Psoas muscle (tissue), 8 donors: ENCODE measurements at places on chromosomes 6 and 20. TPM values are rescaled to one million over a fixed set of nuclear protein-coding genes. Genes with fewer than 3 reads are reported as not detected.
A peak's percentile ranks its signal among the peaks of the same experiment; 100 is the strongest.

DNA sequence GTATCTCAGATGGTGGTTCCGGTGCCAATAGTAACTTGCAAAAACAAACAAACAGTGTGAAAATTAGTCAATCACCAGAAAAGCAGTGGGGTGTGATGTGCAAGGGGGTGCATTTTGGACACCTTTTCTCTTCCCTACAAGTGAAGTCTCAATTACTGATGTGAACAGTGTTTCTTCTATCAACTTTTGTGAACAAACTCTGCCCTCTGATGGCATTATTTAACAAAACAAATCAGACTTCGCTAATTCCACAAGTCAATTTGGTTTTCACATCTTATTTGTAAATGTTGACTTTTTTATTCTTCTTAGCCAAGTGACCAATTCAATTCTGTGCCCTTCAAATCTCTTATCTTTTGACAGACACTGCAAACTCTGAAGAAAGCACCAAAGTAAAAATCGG lies 212.2 kb downstream of the UST start:
- no peak overlapping the region for H3K4me3 ChIP-seq
- no peak overlapping the region for H3K27ac ChIP-seq
- no peaks in the 10 kb centered on the region for H3K27me3 ChIP-seq
- no peaks in the 10 kb centered on the region for H3K4me1 ChIP-seq
- no peak for DNase-seq

GRCh38 chr6:120945905-120946594 lies 388.2 kb downstream of the TBC1D32 start:
- DNase-seq, result no peak
- no peaks in the 10 kb centered on the region for H3K4me1 ChIP-seq
- no peak overlapping the region for H3K27ac ChIP-seq
- no peaks in the 10 kb centered on the region for H3K36me3 ChIP-seq

DNA sequence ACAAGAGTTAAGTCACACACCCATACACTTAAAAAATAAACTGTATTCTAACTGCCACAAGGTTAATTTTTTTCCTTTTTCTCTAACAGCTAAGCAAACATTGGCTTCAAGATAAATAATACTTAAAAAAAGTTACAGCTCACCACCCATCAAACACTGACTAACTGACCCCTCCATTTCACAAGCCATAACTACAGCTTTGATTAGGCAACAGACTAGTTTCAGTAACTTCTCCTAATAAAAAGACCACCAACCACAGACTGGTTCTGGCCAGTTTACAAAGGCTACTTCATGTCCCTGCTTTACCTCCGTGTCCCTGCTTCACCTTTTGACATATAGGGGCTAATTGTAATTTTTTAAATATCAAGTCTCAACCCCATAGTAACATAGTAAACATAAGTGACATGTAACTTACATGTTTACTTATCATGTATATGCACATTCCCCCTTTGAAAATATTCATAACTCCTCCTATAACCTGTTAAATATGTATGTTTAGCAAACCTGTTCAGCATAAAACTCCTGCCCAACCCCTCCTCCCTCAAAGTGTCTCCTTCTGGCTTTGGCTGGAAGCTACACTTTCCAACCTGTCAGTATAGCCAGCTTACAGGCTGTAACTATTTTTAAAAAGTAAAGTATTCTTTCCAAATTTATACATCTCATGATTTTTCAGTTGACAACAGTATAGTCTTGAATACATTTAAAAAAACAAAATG lies 15.1 kb upstream of the POM121L2 start:
- DNase-seq, result no peak
- no peaks in the 10 kb centered on the region for H3K36me3 ChIP-seq
- no peak overlapping the region for H3K4me3 ChIP-seq
- no peaks in the 10 kb centered on the region for H3K27me3 ChIP-seq
- H3K27ac ChIP-seq, result no peak overlapping the region
- no peaks in the 10 kb centered on the region for H3K4me1 ChIP-seq

DNA sequence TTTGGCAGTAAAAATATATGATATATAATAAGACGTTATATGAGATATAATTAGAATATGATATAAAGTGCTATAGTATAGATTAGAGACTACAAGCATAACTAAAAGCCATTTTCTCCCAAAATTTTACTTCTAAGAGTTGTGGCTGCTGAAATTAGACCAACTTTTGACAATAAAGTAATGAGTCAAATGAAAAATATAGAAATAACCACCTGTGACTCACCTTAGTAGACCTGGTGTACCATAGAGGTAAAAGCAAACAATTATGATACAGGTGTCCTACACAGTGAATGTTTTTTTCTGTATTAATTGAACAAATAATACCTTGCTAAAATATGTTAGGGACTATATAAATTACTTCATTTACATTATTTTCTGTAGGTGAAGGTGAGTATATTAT lies 482.9 kb upstream of the MAN1A1 start:
- H3K27ac ChIP-seq, result no peak overlapping the region
- no peaks in the 10 kb centered on the region for H3K27me3 ChIP-seq
- DNase-seq, result no peak
- H3K4me3 ChIP-seq, result no peak overlapping the region

DNA sequence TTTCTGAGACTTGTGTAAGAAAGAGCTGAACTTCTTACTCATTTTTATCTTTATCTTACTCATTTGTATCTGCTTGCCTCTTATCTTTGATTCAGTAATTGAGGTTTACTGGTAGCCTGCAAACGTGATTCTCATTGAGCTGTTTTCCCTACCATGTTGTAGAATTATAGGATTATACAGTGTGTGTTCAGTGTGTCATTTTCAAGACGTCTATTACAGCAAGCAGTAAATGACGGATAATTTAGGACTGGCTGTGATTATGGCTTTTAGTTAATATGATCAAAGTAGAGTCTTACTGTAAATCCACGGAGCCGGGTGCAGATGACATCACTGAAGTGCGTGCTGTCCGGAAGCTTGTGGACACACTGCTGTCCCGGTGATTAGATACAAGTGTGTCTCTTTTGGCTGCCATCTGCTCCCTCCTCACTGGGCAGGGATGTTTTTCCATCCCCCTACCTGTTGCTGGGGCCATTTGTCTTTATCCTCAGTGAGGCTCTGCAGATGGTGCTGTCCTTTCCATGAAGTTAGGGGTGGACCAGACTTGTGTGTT lies 6.0 kb downstream of the NELFCD start:
- peaks cover 64% of the 10 kb centered on the region for H3K36me3 ChIP-seq
- no peaks in the 10 kb centered on the region for H3K27me3 ChIP-seq
- DNase-seq, result no peak

DNA sequence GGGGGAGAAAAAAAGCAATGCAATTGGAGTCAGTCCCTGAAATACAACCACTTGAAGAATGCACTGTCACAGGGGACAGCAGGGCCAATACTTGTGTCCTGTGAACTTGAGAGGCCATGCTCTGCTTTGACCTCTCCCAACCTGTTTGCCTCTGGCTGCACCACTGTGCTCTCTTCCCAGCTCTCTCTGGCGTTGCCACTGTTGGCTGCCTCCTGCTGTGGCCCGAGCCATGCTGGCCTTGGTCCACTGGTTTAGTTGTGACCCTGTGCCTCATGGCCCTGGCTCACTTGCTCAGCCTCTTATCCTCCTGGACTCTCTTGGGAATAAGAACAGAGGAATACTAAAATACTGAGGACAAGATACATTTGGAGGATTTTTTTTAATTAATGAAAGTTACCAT lies 14.5 kb upstream of the FBXO30 start:
- peak overlapping the region; percentile 34 for H3K27ac ChIP-seq
- no peak overlapping the region for H3K4me3 ChIP-seq
- H3K27me3 ChIP-seq, result no peaks in the 10 kb centered on the region
- H3K4me1 ChIP-seq, result peaks cover 26% of the 10 kb centered on the region
- H3K36me3 ChIP-seq, result no peaks in the 10 kb centered on the region

GRCh38 chr20:60011512-60012507 lies 53.6 kb downstream of the CDH26 start:
- DNase-seq, result no peak
- no peaks in the 10 kb centered on the region for H3K27me3 ChIP-seq
- H3K4me3 ChIP-seq, result no peak overlapping the region
- no peaks in the 10 kb centered on the region for H3K36me3 ChIP-seq

GRCh38 chr20:21322083-21322710 lies 19.1 kb downstream of the XRN2 start:
- no peak overlapping the region for H3K27ac ChIP-seq
- H3K36me3 ChIP-seq, result no peaks in the 10 kb centered on the region
- H3K27me3 ChIP-seq, result no peaks in the 10 kb centered on the region
- H3K4me1 ChIP-seq, result peaks cover 56% of the 10 kb centered on the region
- no peak overlapping the region for H3K4me3 ChIP-seq

DNA sequence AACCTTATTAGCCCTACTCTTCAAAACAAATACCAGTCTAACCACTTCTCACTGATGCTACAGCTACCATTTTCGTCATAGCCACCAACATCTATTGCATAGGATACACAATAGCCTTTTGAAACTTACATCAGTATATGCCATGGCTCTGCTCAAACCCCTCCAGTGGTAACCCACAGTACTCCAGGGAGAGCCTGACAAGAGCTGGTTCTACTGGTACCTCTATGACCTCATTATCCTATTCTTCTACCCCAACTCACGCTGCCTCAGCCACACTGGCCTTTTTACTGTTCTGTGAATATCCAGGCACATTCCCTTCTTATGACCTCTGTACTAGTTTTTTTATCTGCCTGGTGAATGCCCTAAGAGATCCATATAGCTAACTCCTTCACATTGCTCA lies 157.6 kb downstream of the ARHGAP18 start:
- no peak overlapping the region for H3K4me3 ChIP-seq
- no peak overlapping the region for H3K27ac ChIP-seq
- no peaks in the 10 kb centered on the region for H3K4me1 ChIP-seq
- peaks cover 18% of the 10 kb centered on the region for H3K36me3 ChIP-seq

- peaks cover 39% of the 10 kb centered on the region for H3K27me3 ChIP-seq
- H3K4me1 ChIP-seq, result peaks cover 10% of the 10 kb centered on the region
- H3K27ac ChIP-seq, result no peak overlapping the region
- DNase-seq, result peak; percentile 66
- H3K4me3 ChIP-seq, result peak overlapping the region; percentile 70
Observed at GRCh38 chr6:44297063-44298038, 15.8 kb downstream of the AARS2 start.

DNA sequence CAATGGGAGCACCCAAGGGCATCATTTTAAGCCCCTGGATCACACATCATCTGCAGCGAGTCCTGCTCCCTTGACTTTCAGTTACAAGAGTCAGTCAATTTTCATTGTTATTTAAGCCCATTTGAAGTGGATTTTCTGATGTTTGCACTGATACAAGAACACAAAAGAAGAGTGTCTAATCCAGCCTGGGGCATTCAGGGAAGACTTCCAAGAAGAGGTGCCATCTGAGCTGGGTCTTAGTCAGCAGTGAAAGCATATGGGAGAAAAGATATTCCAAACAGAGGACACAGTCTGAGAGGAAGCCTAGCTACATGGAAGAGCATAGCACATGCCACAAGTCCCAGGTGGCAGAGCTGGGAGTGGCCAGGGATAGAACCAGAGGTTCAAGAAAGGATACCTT lies 10.4 kb upstream of the FOXP4 start:
- H3K27ac ChIP-seq, result no peak overlapping the region
- peaks cover 14% of the 10 kb centered on the region for H3K4me1 ChIP-seq
- DNase-seq, result no peak
- H3K36me3 ChIP-seq, result no peaks in the 10 kb centered on the region
- H3K4me3 ChIP-seq, result no peak overlapping the region

DNA sequence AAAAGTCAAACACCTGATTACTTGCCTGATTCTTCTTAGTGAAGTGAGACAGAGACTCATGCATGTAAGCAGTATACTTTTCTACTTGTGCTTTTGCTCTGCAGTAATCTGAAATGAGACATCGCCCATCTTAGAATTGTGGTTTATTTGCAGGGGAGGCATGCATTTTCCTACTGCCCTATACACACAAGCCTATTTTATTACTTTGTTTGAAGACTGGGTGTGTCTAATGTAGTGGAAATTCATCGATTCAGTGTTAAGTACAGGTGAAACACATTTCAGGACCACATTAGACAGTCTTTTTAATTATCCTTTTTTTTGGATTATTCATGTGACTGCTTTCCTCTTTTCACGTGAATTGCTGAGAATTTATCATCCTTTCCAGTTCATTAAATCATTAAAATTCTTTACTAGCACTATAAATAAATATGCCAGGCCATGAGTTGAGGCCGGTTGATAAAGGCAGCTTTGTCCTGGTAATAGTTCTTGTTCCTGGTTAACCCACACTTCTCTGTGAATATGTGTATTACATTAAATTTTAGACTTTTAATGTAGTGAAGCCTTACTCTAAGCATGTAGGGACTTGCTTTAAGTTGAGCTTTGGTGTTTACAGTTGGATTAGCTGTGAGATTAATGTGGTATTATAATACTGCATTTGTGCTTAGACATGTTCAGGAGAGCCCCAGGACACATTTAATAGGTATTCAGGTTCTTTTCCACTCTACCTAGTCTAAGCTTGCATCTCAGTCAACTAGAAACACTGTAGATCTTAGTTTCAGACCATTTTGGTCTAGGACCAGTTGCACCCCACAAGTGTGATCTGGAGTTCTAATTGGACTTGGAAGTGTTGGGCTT lies 10.8 kb upstream of the BTBD3 start:
- no peaks in the 10 kb centered on the region for H3K27me3 ChIP-seq
- no peak overlapping the region for H3K4me3 ChIP-seq
- peaks cover 26% of the 10 kb centered on the region for H3K4me1 ChIP-seq
- no peaks in the 10 kb centered on the region for H3K36me3 ChIP-seq

GRCh38 chr6:3222506-3223038 lies 4.9 kb downstream of the TUBB2B start:
- no peak for DNase-seq
- no peak overlapping the region for H3K27ac ChIP-seq
- no peaks in the 10 kb centered on the region for H3K27me3 ChIP-seq
- no peaks in the 10 kb centered on the region for H3K36me3 ChIP-seq

DNA sequence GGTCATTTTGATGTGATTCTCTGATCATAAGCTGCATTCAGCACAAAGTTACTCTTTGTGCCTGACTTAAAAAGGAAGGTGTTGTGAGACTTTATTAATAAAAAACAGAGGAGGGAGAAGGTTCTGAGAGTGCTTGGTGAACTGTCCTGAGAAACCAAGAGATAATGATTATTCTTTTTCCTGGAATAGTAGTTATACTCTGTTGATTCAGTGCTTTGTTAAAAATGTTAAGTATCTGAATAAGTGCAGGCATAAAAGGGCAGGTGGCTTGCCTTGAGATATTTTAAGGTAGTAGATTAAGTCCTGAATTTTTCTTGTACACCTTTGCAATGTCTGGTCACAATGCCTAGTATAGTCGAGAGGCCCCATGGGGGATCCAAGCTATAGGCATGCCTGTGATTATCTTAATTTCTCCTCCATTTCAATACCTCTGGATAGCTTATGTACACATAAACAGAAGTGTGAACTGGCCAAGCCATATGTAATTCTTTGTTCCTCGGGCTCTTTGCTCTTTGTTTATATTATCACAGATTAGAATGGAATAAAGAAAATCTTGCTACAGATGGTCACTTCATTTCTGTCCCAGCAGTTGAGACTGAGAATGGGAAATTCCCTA lies 50.0 kb downstream of the SOBP start:
- H3K36me3 ChIP-seq, result peaks cover 2% of the 10 kb centered on the region
- peak overlapping the region; percentile 53 for H3K27ac ChIP-seq

SUPT3H gene
- total RNA-seq, result 2.8 TPM

SLC13A3 gene
- total RNA-seq, result 0.15 TPM

HSPA1B gene
- total RNA-seq, result 199 TPM

CST7 gene
- total RNA-seq, result 1.0 TPM

SDC4 gene
- 227 TPM for total RNA-seq

TCP11 gene
- total RNA-seq, result not detected

SMOC2 gene
- 38.5 TPM for total RNA-seq

CCR6 gene
- total RNA-seq, result not detected
